ENCODE measurements at places on chromosomes 11 and 22.

GRCh38 chr11:122671400-122671891 is 15.9 kb downstream of the UBASH3B start:
- no peak for DNase-seq

GRCh38 chr11:69411257-69411924 is 70.1 kb upstream of the LINC01488 start:
- DNase-seq, result no peak

DNA sequence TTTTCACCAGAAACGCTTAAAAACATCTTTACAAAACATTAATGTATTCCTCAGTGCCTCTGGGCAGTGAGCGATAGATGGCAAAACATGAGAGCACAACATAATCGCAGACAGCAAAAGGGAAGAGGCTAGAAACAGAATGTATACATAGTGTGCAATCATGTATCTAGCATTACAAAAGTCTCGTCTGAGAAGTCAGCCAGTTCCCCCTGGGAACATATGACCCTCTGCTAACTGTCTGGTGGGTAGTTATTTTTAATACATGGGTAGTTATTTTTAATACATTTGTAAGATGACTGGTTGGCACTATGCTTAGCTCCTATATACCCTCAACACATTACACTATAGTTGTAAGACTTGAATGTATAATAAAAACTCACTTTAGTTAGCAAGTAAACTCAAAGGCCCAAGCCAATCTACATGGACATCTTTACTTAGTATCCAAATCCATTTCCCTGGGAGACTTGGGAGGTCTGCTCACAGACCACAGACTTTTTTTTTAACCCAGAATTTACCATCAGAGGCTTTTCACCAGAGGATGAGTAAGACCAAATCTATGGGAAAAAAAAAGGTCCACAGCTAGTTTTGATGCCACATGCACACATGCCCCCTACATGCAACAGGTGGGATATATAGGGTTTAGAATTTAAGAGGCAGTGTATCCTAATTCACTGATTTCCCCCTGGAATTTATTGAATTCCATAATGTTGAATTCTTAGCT is 71.7 kb downstream of the AMBRA1 start:
- no peak for DNase-seq

GRCh38 chr11:72786305-72787215 is 7.3 kb downstream of the STARD10 start:
- DNase-seq, result no peak

- DNase-seq, result no peak
Measured at GRCh38 chr11:12962306-12962705, 46.8 kb upstream of the RASSF10 start.
